SK-N-SH treated with all-trans-retinoic acid at 6 μM for 48 hours (cell line): ENCODE measurements at places on chromosomes 7 and 10.

DNA sequence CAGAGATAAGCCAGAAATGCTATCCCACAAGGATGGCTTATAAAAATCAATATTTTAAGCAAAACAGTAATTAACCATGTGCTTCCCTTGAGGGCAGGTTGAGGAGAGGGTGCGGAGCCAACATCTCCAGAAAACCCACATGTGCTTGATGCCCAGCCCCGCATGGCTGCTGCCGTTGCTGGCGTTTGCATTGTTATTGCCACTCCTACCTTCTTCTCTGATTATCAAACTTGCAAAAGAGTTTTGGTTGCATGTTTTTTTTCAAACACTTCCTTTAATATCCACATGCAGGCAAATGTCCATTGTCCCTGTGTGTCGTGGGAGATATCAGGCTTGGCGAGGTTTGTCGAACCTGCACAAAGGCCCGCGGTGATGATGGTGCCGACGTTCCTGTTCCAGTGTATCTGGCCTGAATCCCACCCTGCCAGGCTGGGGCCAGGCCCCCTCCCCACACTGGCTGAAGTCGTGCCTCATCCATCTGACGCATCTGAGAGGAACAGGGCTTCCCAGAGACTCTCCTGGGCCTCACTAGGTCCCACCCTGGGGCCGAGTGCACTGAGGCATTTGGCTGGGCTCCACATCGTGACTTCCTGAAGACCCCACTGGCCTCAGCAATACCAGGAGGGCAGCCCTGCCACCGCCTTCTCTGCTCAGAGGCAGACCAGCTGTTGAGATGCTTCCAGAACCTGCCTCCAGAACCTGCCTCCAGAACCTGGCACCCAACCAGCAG lies 40.9 kb downstream of the TCERG1L start:
- ATAC-seq = no peak

DNA sequence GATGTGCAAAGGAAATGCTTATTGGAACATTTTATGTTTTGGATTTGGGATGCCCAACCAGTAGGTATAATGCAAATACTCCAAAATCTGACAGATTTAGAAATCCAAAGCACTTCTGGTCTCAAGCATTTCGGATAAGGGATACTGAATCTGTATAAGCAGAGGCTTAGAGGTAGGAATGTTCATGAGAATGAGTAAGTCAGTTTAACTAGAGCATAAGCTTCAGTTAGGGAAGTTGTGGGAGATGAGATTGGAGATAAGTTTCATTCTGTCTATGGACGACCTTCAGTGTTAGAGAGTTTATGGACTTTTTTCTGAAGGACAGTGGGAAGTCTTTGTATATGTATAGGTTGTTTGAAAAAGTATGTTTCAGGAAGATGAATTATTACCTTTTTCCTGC lies 10.4 kb downstream of the TAX1BP1 start:
- no peak for ATAC-seq

GRCh38 chr7:35334506-35334905 lies 80.6 kb upstream of the TBX20 start:
- no peak for ATAC-seq

DNA sequence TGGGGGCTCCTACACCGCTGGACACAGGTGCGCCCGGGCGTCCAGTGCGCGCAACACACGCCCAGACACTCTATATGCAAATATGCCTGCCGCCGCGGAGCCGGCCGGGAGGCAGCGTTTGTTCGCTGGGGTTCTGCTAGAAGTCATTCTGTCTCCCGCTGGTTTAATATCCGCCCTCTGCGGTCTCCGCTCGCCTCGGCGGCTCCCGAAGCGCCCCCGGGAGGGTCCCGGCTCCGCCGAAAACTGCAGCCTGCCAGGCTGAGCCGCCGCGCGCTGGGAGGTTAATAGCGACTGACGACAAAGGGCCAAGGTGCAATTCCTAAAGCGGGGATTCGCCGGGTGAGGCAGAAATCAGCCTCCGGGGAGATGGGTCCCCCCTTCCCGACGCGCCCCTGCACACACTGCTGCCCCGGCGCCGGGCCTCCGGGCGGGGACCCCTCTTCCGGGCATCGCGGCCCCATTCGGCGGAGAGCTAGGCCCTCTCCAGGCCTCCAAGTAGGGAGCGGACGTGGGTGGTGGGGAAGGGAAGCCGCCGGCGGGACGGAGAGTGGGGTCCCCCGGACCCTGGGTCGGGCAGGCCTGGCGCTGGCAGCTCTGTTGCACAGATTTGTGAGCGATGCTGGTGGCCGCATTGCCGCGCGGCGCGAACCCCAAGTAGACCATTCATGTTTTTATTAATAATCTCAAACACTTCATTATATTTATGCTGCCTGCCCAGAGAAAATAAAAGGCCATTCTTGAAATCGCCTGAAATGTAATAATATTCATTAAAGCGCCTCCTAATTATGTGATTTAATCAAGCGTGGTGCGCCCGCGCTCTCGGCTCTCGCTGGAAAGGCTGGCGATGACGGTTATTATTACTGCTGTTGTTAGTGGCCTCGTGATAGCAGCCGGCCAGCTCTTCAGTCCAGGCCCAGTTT lies 9.1 kb downstream of the EN2 start:
- peak; percentile 57 for ATAC-seq

DNA sequence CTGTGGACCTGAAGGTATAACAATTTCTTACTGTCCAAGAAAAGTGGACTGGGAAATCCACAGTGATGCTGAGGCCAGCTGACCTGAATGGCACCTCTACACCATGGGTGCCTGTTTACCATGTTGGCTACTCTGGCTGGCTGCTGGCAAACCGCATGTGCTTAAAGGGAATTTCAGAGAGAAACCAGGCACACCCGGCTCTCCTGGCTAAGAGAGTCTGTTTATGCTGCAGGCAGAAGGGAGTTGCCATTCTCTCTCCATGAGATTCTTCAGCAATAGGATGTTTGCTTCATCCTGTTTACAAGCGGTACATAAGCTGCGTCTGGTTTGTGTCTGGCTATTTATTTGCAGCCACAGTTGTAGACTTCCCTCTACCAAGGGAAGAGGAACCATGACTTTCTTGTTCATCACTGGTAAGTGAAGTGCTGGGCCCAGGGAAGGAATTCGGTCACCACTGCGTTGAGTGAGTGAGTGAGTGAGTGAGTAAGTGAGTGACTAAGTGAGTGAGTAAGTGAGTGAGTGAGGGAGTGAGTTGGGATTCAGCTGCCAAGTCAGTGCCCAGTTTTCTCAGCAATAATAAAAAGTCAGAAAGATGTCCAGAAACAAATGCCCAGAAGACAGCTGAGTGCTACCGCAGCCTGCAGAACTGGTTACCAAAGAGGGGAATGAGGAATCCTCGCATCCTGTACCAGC lies 90.4 kb downstream of the COBL start:
- no peak for ATAC-seq

- no peak for ATAC-seq
Observed at GRCh38 chr7:84372712-84373111, 178.1 kb upstream of the SEMA3A start.

GRCh38 chr7:76282344-76283253 lies 19.9 kb upstream of the HSPB1 start:
- no peak for ATAC-seq

- ATAC-seq = no peak
Observed at GRCh38 chr10:43000651-43001426, 76.0 kb upstream of the RET start.

GRCh38 chr10:86344714-86345161 lies 21.9 kb downstream of the GRID1 start:
- ATAC-seq = no peak

GRCh38 chr10:34667177-34667576 lies 147.9 kb downstream of the PARD3 start:
- ATAC-seq = no peak

GRCh38 chr10:102644646-102645387 lies 538 bp downstream of the TRIM8 start:
- ATAC-seq = peak; percentile 38
